ENCODE measurements at places on chromosomes 1 and 21. TPM values are rescaled to one million over a fixed set of nuclear protein-coding genes. Genes with fewer than 3 reads are reported as not detected.

- no peak for DNase-seq
Measured at GRCh38 chr1:94325377-94326302, 88.3 kb upstream of the ARHGAP29 start.

DNA sequence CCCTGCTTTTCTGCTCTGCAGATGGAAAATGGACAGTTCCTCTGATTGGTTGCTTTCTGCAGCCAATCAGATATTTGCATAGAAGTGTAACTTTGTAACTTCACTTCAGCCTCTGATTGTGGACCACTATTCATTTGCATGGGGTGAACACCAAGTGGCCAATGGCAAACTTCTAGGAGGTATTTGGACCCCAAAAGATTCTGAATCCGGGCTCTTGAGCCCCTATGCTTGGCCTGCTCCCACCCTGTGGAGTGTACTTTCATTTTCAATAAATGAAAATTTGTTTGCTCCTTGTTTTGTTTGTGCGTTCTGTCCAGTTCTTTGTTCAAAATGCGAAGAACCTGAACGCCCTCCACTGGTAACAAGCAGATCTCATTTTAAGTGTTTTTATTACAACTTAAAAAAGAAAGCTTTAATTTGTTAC, 6.4 kb upstream of the GSTM4 start:
- DNase-seq, result no peak

DNA sequence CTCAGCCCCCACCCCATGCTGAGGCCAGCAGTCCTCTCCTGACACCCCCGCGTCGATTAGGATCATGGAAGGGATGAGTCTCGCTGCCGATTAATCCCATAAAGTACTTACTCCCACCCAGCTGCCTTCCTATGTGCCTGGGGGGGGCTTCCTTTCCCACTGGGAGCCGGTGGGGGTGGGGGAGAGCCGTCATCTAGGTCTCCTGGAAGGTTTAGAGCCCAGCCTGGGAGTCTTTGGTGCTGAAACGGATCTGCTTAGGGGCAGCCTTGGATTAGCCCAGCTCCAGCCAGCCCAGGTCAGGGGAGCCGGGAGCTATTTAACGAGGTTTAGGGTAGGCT, 9.8 kb downstream of the SAMD11 start:
- no peak for DNase-seq

DNA sequence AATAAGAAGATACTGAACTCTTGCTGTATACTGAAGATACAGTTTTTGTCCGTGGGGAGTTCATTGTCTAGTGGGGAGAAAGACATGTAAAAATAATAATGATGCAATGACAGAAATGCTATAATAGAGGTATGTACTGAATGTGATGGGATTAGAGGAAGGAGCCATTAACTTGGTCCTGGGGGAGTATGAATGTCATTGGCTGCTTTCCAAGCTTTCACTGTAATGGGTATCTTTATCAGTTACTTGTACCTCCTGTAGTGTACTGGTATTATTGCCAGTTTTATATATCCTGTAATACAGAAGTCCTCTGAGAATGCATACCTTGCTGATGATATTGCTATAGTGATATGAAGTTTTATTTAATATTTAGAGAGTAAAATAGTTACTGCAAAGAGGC, 7.4 kb downstream of the BTBD8 start:
- no peak for DNase-seq

The MCOLN3 gene
- 7.5 TPM for polyA plus RNA-seq

DNA sequence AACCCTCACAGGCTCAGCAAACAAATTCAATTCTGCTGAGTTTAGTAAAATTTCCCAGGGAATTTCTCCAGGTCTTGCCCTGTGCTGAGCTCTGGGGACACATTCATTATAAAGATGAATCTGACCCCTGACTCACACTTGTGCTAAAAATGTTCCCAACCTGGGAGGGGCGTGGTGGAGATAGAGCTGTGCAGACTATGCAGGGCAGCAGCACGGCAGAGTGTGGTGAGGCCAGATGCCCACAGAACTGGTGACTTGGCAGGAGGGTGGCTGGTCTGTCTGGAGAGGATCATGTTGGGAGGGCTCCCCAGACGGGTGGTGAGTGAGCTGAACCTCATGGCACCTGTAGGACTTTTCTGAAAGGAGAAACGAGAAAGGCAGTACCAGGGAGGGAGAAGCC, 31.6 kb downstream of the FAAH start:
- no peak for DNase-seq

GRCh38 chr1:117318426-117318825, 48.8 kb upstream of the MAN1A2 start:
- no peak for DNase-seq

- no peak for DNase-seq
Measured at GRCh38 chr1:8350914-8351684, 33.2 kb downstream of the SLC45A1 start.

The WLS gene
- polyA plus RNA-seq, result 168 TPM

DNA sequence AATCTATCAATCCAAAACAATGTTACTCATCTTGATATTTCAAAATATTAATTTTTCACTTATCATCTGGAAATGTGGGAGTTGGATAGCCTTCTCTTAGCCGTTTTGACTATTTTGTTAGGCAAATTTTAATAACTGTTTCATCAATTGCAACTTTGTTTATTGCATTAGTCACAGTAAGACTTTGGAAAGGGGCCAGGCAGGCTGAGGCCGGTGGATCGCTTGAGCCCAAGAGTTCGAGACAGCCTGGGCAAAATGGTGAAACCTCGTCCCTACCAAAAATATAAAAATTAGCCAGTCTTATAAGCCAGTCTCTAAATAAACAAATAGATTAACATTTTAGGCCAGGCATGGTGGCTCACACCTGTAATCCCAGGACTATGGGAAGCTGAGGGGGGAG, 113.0 kb upstream of the NR5A2 start:
- DNase-seq, result no peak

The LENEP gene
- polyA plus RNA-seq, result not detected

The CFAP57 gene
- polyA plus RNA-seq, result 2.7 TPM

GRCh38 chr1:172144445-172145061, 275.9 kb upstream of the C1orf105 start:
- DNase-seq, result no peak

The EPHA10 gene
- 0.08 TPM for polyA plus RNA-seq

The SV2A gene
- 9.0 TPM for polyA plus RNA-seq

The LCE1C gene
- polyA plus RNA-seq, result not detected

- DNase-seq, result no peak
Measured at GRCh38 chr1:84871181-84871580, 21.8 kb downstream of the LPAR3 start.

The SPRR5 gene
- polyA plus RNA-seq, result not detected

DNA sequence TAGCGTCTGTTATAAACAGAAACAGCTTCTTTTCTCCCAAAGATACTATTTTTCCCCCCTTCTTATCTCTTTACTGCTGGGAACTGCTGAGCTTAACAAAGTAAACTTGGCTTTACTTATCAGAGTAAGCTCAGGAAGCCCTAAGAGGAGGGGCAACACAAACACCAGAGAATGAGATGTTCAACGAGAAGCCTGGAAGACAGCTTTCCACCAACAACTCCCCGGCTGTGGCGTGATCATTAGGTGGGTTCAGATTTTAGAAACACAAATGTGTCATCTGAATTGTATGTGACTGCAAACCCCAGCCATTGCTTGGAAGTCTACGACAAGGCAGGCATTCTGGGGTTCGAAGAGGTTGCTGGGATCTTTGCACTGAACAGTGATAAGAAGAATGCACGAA, 181.2 kb upstream of the ESRRG start:
- DNase-seq, result no peak

The PLD5 gene
- 1.4 TPM for polyA plus RNA-seq

GRCh38 chr1:230682274-230682673, 31.6 kb downstream of the AGT start:
- no peak for DNase-seq

DNA sequence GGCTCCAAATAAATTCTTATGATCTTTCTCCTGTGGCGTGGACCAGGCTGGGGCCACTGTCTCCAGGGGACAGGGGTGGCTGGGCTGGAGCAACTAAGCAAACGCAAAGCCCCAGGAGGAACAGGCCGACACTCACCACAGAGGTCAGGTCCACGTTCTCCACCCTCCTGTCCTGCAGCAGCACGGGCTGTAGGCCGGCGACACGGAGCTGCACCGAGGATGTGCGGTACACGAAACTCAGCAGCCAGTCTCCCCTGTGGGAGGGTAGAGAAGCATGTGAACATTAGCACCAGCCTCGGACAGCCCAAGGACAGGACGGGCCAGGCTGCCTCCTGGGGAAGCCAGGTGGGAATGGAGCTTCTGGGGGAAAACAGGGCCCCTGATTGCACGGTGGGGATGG, 29.6 kb downstream of the HTR6 start:
- no peak for DNase-seq

- DNase-seq, result no peak
Measured at GRCh38 chr1:61230523-61230922, 148.2 kb downstream of the NFIA start.

GRCh38 chr21:21111309-21111920, 113.2 kb downstream of the NCAM2 start:
- no peak for DNase-seq

The MAN1C1 gene
- 14.8 TPM for polyA plus RNA-seq

DNA sequence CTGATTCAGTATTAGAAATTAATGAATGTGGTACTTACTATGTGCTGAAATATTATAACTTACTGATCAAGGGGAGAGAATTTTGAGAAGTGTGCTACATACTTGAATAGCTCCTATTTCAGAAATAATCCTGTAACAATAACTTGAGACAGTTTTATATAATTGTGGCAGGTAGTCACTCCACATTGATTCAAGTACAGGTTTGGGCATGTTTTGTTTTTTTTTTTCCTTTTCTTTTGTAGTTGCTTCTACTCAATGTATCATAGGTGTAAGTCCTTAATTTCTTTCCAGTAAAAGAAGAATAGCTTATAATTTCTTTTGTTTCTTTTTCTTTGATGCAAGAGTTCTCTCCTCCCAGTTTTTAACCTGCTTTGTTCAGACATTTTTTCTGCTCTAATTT, 86.1 kb upstream of the ADGRL2 start:
- DNase-seq, result no peak

The SPRR2E gene
- not detected for polyA plus RNA-seq

The IFI44 gene
- 18.5 TPM for polyA plus RNA-seq

- no peak for DNase-seq
Measured at GRCh38 chr1:85245891-85246290, 13.6 kb downstream of the C1orf52 start.

The SLC25A34 gene
- polyA plus RNA-seq, result 1.4 TPM

DNA sequence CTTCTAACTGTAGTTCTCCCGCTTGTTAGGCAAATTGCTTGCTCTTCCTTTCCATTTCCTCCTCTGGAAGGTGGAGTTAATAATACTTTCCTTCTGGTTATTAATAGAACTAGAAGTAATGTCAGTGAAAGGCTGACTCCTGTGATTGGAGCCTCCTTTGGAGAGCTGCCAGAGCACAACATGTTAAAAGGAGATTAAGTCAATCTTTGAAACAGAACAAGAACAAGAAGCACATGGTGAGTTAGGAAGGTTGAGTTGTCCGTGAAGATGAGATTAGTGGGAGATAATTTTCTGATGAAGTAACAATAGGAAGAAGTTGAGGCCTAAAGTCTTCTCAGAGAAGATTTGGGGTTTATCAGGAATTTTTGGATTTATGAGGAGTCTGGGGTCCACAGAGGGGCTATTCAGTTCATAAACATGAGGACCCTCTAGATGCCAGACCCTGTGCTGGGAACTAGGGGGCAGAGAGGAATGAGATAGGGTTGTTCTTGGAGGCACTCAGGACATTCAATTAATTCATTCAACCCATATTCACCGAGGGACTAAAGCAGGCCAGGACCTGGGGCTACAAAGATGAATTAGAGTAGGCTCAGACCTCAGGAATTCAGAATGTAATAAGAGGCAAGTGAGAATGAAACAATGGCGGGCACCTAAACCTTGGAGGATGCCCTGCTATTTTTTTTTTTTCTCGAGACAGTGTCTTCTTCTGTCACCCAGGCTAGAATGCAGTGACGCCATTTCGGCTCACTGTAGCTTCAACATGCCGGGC, 40.7 kb upstream of the DHCR24 start:
- no peak for DNase-seq

The NR5A2 gene
- polyA plus RNA-seq, result 2.4 TPM

DNA sequence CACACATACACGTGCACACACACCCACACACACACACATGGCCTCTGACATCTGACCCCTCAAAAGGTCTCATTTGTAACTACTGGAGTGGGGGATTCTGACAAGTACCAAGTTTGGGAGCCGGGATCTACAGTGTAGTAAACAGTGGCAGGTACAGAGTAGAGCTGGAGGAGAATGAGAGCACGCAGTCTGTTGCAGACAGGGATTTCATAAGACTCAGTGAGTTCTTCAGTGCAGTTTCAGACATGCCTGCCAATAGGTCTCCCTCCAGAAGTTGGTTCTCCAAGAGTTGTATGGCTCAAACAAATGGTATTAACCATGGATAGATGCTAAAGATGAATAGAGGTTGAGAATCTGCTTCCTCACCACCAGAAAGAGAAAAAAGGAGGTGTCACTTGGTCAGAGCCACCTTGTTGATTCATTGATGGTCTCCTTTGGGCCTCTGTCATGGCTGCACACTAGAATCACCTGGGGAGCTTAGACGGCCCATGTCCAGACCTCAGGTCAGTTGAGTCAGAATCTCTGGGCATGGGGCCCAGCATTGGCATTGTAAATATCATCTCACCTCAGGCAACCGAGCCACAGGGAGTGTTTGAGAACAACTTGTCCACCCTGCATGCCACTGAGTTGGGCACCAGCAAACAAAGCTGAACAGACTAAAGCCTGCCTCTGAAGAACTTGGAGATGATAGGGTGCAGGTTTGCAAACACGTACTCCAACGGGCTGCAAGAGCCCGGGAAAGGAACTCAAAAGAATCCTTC, 122.1 kb downstream of the EDEM3 start:
- DNase-seq, result no peak

DNA sequence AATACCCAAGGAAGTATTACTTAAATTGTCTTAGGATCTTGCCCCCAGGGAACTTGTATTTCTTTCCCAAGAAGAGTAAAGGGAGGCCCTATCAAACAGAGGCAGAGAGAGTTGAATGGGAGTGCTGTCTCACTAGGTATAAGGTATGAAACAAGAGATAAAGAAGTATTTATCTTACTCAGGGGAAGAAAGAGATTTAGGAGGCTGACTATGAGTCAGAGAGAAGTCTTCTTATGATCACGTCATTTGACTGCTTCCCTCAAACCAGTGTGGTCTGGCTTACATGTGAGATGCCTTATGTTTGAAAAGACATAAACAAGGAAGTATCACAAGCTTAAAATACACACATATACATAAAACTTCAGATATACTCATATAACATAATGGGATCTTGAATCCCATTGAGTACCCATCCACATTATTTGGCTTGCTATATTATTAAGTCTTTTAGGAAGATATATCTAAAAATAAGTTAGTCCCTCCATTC, 29.6 kb downstream of the DUSP10 start:
- no peak for DNase-seq

The SLC6A9 gene
- polyA plus RNA-seq, result 6.3 TPM

- DNase-seq, result no peak
Measured at GRCh38 chr1:199725002-199725565, 302.4 kb upstream of the NR5A2 start.

- no peak for DNase-seq
Measured at GRCh38 chr1:205075642-205076155, 8.6 kb downstream of the TMEM81 start.

DNA sequence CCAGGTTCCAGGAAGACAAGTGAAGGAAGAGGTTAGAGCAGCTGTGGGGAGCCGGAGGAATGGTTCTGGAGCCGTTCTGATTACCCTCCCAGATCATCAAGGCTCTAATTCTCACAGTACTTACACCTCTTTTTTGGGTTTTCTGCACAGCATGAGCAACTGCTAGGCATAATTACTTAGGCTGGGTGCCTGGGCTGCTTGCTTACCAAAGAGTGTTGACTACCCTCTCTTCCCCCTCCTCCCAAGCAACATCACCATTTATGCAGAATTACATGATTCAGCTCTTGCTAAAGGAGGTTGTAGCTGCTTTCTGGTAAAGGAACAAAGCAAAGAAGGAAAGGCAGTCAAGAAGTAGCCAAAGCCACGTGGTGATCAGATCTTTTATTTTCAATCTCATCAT, 397.2 kb downstream of the KCNH1 start:
- no peak for DNase-seq

The TMEM234 gene
- 23.6 TPM for polyA plus RNA-seq
